ENCODE measurements at places on chromosomes 3 and 15. TPM values are rescaled to one million over a fixed set of nuclear protein-coding genes. Genes with fewer than 3 reads are reported as not detected.

DNA sequence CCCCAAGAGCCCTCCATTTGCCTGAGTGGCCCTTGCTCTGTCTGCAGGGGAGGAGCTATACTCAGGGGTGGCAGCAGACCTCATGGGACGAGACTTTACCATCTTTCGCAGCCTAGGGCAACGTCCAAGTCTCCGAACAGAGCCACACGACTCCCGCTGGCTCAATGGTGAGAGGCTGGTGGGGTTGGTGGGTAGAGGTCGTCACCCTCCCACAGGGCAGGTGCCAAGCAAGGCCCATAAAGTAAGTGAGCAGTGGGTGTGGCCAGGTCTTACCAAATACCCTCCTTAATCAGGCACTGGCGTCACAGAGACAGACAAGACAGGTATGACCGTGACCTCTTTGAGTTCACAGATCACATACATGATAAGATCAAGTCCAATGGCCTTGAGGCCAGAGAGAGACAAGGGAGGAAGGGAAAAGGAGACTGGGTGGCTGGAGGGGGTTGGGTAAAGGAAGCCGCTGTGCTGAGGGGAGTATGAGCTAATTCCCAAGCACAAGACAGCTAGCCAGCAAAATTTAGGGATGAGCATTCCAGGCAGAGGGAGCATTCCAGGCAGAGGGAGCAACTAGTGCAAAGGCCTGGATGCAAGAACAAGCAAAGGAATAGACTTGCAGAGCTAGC lies 2.5 kb downstream of the SEMA3B start:
- no peak for DNase-seq

GRCh38 chr15:64816452-64816851 lies 9.0 kb downstream of the PIF1 start:
- DNase-seq: no peak

DNA sequence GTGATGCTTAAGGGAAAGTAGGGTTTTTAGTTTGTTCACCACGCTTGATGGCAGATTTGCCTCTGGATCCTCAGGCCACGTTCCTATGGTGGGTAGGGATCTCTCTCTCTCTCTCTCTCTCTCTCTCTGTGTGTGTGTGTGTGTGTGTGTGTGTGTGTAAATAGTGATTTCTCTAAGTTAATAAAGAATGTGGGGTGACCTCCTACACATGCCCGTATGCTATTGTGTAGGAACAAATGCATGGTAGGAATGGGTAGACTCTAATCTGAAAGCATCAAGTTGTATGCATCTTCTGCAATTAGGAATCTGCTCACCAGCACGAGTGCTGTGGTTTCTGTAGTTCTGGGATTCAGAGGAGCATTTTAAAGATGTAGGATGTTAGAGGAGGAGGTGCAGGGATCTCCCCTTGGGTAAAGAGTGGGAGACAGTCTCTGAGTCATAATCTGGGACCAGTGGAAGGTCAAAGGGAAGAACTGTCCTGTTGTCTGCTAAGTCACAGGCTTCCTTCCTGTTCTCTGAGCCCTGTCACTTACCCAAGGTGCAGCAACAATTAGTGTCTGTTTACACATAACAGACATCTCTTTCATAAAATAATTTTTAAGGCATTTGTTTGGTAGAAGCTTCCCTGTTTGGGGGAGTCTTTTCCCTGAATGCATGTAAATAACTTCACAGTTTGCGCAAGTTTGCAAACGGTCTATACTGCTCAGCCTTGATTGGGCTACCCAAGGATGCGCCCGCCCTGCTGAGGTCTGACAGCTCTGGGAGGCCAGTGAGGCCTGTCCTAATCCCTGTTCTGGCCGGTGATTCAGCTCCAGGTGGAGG lies 139.8 kb downstream of the IGF1R start:
- DNase-seq: no peak

DNA sequence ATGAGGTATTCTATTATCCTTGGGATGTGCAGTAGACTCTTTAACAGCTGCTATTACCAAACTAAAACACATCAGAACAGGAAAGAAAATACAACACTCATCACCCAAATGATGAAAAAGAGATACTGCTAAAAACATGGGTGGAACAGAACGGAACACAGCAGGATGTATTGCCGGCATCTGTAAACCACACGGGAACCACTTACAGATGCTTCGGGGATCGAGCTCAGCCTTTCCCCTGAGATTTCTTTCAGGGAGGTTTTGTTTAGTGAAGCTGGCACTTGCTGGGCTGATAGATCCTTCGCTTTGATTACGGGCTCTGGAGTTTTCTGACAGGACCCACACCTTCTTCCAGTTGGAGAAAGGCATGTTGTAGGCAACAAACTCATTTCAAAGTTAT lies 182.3 kb upstream of the FAM3D start:
- no peak for DNase-seq

DNA sequence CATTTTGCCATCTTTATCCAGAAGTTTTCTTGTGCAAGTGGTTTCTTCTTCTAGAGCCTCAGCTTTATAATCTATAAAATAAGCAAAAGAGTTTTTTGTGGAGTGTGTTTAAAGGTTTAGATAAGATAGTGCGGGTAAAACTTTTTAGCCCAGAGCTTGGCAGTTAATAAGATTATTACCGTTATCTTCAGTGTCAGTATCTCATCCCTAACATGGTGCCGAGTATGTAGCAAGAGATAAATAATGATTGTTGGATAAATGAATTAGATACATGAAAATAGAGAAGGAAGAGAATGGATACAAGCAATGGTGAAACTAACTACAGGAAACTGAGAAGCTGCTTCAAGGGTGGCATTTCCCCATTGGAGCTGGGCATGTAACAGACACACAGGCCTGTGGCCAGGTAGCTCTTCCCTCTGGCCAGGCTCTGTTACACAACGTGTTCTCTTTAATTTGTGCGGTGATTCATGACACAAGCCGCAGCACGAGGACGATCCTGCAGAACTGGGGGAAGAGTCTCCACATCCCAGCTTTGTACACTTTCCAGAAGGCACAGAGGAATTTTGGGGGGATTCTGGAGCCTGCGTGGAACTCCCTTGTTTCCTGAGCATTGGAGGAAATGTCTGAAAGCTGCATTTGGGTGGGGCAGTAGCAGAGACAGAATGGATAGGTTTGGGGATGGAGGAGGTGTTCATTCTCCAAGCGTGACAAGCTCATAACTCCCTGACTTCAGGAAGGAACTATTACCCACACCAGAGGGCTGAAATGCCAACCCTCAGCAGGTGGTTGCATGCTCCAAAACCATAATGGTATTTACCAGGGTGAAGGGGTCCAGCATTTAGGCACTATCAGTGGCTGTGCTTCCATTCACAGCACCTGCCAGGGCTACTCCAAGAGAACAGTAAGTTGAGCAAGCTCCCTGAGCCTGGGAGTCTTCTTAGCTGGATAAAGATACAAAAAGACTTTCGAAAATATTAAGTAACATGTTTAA lies 14.2 kb upstream of the ST6GAL1 start:
- no peak for DNase-seq

- no peak for DNase-seq
Observed at GRCh38 chr15:29890336-29891095, 68.2 kb upstream of the TJP1 start.

Gene RSRC1
- total RNA-seq: 29.3 TPM

Gene GPR171
- total RNA-seq: not detected

Measured in type B pancreatic cell (in vitro differentiated cells).